Stimulated activated CD8-positive, alpha-beta memory T cell treated with anti-CD3 and anti-CD28 coated beads, Interleukin-7, amount 100 ng/mL, for 1 hour (primary cell): ENCODE measurements at places on chromosomes 16 and 17.

- DNase-seq: no peak
Measured at GRCh38 chr17:78475211-78475610, 96.8 kb downstream of the PGS1 start.

GRCh38 chr17:40419559-40420331 lies 2.0 kb upstream of the TOP2A start:
- DNase-seq: no peak

- DNase-seq: no peak
Measured at GRCh38 chr16:70777973-70778406, 23.0 kb downstream of the VAC14 start.

- no peak for DNase-seq
Measured at GRCh38 chr17:82092628-82092994, 5.4 kb downstream of the FASN start.

DNA sequence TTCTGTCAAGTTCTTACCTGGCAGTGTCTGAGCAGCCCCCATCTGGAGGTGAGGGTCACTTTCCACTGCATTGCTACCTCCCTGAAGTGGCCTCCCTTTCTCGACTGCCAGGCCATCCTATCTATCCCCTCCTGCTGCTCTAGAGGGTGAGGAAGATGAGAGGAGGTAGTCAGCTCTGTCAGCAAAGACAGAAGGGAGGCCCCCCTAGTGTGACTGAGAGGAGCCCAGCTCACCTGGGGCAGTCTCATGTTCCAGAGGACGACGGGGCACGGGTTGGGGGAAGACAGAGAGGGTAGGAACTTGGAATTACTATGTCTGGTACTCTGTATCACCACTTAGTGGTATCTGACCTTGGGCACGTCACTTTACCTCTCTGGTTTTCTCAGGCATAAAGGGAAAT lies 22.0 kb downstream of the MYO19 start:
- no peak for DNase-seq

DNA sequence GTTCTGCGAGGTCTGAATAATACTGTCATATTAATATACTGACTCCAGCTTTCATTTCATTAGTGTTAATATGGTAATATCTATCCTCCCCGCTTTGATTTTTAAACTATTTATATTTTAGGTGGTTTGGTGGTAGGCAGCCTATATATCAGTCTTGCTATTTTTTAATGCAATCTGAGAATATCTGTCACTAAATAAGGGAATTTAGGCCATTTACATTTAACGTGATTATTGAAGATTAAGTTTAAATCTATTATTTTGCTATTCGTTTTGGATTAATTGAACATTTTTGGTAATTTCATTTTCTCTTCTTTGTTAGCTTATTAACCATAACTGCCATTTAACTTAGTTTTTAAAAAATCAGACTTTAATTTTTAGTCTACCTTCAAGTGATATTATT lies 247.7 kb upstream of the PMFBP1 start:
- no peak for DNase-seq

DNA sequence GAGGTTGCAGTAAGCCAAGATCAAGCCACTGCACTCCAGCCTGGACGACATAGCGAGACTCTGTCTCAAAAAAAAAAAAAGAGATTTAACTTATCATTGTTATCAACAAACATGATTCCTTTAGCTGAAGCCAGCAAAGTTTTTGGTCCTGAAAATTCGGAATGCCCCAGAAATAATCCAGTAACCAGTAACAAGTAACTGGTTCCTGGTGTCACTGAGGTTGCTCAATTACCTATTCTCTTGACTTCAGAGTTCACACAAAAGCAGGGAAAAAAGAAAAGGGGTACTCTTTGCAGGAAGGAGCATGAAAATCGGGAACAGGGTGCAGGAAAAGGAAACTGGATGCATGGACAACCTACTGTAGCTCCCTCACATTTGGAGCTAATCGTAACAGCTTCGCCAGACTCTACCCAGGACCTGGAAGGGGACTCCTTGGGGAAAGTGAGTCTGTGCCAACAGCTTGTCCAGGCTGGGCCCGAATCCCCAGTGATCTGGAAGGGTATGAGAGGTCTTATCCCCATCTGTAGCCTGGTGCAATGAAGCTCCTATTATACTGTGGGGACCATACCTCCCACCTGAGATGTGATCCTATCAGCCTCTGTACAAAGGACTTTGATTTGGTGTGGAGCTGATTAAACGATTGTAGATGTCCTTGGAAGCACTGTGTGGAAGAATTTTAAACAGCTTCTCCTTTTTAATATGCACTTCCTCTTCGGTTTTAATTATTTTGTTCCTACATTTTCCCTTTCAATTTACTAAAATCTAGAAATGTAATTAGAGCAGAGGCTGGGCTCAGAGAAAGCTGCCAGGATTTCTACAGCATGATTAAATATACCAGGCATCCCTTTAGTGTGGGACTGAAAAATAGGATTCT lies 3.4 kb upstream of the SPOP start:
- DNase-seq: no peak

DNA sequence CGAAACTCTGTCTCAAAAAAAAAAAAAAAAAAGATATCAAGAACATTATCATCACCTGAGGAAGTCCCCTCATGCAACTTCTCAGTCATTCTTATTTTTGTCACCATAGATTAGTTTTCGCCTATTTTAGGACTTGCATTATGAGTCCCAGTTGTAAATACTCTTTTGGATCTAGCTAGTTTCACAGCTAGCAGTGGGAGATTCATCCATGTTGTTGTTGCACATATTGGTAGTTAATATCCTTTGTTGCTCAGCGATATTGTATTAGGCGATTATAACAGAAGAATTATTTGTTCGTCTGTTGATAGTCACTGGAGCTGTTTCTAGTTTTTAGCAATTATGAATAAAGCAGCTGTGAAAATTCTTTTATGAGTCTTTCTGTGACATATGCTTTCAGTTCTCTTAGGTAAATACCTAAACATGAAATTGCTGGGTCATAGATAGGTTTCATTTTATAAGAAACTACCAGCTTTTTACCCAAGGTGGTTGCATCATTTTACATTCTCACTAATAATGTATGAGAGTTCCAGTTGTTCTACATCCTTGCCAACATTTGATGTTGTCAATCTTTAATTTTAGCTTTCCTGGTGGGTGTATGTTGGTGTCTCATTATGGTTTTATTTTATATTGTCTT lies 40.7 kb upstream of the MAP3K14 start:
- no peak for DNase-seq

DNA sequence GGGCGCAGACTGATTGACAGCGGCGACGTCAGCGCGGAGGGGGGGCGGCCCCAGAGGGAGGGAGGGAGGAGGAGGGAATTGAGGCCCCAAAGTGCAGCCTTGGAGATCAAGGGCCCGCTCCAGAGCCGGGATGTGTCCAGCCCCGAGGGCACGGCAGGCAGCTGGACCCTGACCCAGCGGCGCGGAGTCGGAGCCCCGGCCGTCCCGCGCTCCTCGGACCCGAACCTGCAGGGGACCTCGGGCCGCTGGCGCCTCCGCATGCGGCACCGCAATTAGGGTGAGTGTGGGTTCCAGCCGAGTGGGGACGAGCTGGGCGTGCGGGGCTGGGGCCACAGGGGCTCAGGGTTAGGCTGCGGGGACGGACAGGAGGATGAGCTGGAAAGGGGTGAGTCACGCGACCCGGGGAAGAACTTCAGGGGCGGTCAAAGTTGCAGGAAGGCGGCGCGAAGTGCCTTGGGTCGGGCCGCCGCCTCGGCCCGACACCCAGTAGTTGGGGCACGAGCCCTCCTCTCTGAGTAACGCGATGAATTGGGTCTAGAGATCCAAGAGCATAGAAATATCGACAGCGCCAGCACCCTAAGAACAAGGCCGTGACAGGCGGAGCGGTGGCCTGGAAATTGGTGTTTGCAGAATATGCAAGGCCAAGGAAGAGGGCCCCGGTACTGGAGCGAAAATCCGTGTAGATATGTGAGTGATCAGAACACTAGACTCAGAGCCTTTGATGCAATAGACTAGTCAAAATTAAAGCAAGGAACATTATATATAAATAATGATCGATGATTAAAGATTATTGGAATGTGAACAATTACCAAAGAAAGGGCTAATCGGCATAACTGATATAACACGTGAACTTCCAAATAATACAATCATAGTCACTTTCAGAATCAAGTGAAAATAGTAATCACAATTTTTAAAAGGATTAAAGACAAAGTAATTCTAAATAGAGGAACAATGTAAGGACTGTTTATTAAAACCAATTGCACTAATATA lies at the start of gene TBX4:
TBX4 (plus strand) TSS at position 122 of the 990 bp plus-strand sequence. CDS start 4,069 bp downstream, outside the sequence.
- no peak for DNase-seq

GRCh38 chr16:8721336-8722024 lies 47.1 kb downstream of the ABAT start:
- DNase-seq: no peak

DNA sequence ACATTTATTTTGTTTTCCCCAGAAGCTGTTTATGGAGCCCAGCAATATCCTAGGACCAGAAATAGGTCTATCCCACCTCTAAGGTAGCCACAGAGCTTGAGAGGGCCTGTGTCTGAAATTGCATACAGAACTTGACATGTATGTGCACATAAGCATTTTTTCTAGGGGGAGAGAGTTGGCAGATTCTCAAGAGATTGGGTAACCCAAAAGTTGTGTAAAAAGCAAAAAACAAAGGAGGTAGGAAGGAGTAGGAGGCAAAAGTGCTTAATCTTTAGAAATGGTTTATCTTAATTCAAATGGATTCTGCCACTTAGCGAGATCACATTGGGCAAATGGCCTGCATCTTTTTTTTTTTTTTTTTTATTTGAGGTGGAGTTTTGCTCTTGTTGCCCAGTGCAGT lies 3.5 kb downstream of the PLK1 start:
- DNase-seq: no peak

DNA sequence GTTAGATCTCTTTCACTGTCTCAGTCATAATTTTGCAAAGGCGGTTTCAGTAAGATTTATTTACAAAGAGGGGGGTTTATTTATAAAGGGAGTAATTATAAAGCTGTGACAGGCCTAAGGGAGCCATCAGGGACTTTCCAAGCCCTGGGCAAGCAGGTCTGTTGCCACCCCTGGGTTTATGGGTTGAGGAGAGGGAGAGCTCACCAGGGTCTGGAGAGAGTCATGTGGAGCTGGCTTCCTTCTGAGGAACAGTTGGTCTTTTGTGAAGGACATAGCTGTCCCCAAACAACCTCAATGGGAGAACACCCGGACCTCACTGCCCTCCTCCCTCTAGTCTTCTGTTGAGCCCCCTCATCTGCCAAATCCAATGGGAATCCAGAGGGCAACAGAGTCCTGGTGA lies 9.8 kb downstream of the ITGAM start:
- DNase-seq: no peak

DNA sequence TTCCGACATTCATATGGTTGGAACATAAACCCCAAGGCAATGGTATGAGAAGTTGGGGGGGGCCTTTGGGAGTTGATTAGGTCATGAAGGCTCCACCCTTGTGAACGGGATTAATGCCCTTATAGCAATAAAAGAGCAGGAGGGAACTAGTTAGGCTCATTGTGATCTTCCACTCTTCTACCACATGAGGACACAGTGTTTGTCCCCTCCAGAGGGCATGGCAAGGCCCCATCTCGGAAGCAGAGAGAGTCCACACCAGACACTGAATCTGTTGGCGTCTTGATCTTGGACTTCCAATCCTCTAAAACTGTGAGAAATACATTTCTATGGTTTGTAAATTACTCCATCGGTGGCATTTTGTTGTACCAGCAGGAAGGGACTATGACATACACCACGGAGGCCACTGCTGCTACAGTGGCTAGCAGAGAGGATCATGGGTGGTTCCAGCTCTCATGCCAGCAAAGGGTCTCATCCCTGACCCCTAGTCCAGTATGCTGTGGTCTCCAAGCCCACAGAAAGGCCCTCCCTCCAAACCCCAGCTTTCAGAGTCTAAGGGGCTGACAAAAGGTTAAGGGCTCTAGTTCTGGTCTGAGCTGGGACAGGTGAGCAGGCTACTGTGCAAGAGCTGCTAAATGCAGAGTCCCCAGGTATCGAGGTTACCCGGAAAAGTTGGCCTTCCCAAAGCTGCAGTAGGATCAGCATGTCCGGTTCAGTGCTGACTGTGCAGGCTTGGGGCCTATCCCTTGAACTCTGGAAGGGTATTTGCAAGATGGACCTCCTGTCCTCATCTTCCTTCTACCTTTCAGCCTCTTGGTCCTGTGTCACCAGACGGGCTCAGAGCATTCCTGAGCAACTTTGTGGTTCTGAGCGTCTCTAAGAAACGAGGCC lies 12.2 kb downstream of the CCR7 start:
- DNase-seq: no peak

- no peak for DNase-seq
Measured at GRCh38 chr17:45120558-45120957, 11.8 kb downstream of the PLCD3 start.

DNA sequence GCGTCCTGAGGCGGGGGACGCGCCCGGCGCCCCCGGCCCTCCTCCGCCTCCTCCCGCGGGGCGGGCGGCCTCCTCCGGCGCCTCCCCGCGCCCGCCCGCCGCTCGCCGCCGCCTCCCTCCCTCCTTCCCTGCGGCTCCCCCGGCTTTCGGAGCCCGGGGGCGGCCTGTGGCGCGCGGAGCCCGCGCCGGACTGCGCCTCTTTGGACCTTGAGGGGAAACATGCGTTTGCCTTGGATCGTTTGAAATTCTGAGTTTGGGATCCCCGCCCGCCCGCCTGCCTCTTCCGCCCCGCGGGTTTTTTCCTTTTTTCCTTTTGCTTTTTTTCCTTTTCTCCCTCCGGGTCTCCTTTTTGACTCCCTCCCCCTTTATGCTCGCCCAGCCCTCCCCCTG lies 390 bp downstream of the ZNRF1 start:
- no peak for DNase-seq
